ENCODE measurements at places on chromosomes 12 and 14. TPM values are rescaled to one million over a fixed set of nuclear protein-coding genes. Genes with fewer than 3 reads are reported as not detected.

Gene IFNG-AS1
- 3.6 TPM for total RNA-seq

Gene CRACR2A
- 48.5 TPM for total RNA-seq

Gene ZNF664
- total RNA-seq = 53.7 TPM

Gene CPNE6
- not detected for total RNA-seq

Gene ZDHHC22
- not detected for total RNA-seq

Gene AHNAK2
- 0.07 TPM for total RNA-seq

Gene TMEM30B
- 0.37 TPM for total RNA-seq

Gene CMAS
- 35.2 TPM for total RNA-seq

Gene GPR68
- total RNA-seq = 43.8 TPM

Gene BCL2L14
- total RNA-seq = 6.0 TPM

Gene SYNDIG1L
- total RNA-seq = not detected

Gene TAS2R7
- not detected for total RNA-seq

Gene AQP5
- not detected for total RNA-seq

Gene HAL
- total RNA-seq = 1.5 TPM

Gene BIN2
- total RNA-seq = 187 TPM

Gene INHBE
- 0.07 TPM for total RNA-seq

Gene POTEM
- not detected for total RNA-seq

Gene PEBP1
- total RNA-seq = 111 TPM

Gene APOF
- total RNA-seq = not detected

Gene MEG3
- not detected for total RNA-seq

Gene AQP6
- not detected for total RNA-seq

Gene CD4
- total RNA-seq = 279 TPM

Gene LTA4H
- 47.3 TPM for total RNA-seq

Gene KRT83
- total RNA-seq = not detected

Gene SPIC
- not detected for total RNA-seq

Gene SIX6
- total RNA-seq = not detected

Gene FAM181A
- total RNA-seq = not detected

Gene IQSEC3
- total RNA-seq = 0.59 TPM

Gene CLEC14A
- total RNA-seq = not detected

Gene HCAR3
- total RNA-seq = 0.27 TPM

Gene TMEM229B
- total RNA-seq = 23.3 TPM

Gene TAS2R8
- total RNA-seq = not detected

Gene MIPOL1
- total RNA-seq = 0.02 TPM

Gene RNASE3
- not detected for total RNA-seq

Gene C12orf56
- total RNA-seq = 0.29 TPM

Gene KLRG1
- total RNA-seq = 3.1 TPM

Gene GLI1
- total RNA-seq = 0.51 TPM

Gene HVCN1
- total RNA-seq = 10.6 TPM

Gene CHPT1
- 5.2 TPM for total RNA-seq

Gene FKBP11
- 74.2 TPM for total RNA-seq

Gene CLEC2A
- not detected for total RNA-seq

Gene IPO8
- 48.5 TPM for total RNA-seq

Gene RNASE2
- total RNA-seq = not detected

Gene SLC17A8
- total RNA-seq = not detected

Gene NELL2
- total RNA-seq = 47.1 TPM

Gene IL22
- total RNA-seq = 4.1 TPM

Gene KRT77
- total RNA-seq = not detected

Gene TEX22
- total RNA-seq = 4.5 TPM

Gene INHBC
- not detected for total RNA-seq

Gene OAS1
- 155 TPM for total RNA-seq

Gene PLEKHD1
- 0.12 TPM for total RNA-seq

Gene BDKRB2
- not detected for total RNA-seq

Gene SERPINA12
- total RNA-seq = not detected

Gene SDSL
- total RNA-seq = 2.4 TPM

Gene PLCZ1
- total RNA-seq = not detected
